ENCODE measurements at places on chromosomes 2 and 18.

- no peak for DNase-seq
These were observed 327.1 kb downstream of the ETAA1 start for GRCh38 chr2:67724261-67724660.

DNA sequence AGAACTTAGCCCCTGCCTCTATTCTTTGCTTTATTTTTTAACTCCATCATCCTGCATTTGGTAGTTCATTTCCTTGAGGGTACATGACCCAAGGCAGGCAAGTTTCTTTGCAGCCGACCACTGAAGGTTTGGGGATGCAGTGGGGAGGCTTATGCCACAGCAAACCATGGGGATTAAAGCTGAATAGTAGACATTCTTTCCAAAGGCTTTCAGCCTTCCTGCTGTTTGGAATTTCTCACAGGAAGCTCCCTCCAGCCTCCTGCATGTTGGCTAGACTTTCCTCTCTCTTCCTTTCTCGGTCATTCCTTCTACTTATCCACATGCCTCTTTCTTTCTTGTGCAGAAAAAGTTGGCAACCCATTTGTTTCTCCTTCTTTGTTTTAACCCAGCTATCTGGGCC, 77.3 kb downstream of the SOCS6 start:
- no peak for DNase-seq

- DNase-seq, result no peak
These were observed 207.5 kb downstream of the SEPTIN10 start for GRCh38 chr2:109406301-109406700.

GRCh38 chr2:140880573-140880972, 1250.2 kb downstream of the LRP1B start:
- no peak for DNase-seq

GRCh38 chr2:120783371-120783791, 47.7 kb downstream of the GLI2 start:
- no peak for DNase-seq

DNA sequence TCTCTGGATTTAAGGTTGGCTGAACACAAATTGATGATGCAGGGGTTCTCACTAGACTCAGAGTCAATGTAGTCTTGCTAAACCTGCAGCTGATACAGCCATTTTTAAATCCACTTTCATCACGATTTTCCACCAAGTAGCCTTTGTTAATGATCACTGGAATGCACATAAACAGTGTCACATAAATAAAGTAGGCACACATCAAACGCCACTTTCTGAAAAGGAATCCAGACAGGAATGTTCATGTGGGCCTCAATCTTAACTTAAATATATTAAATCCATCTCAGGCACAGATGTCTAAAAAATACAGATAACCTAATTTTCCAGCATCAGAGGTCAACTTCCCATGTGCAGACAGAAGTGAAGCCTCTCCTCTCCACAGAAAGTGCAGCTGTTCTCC, 58.3 kb downstream of the LAMA1 start:
- DNase-seq, result no peak

DNA sequence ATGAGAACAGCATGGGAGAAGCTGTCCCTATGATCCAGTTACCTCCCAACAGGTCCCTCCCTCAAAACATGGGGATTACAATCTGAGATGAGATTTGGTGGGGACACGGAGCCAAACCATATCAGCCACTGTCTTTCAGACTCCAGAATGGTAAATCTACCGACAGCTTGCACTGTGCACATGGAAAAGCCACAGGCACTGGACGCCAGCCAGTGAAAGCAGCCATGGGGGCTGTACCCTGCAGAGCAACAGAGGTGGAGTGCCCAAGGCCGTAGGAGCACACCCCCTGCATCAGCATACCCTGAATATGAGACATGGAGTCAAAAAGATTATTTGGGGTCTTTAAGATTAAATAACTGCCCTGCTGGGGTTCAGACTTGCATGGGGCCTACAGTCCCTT, 218.4 kb downstream of the PDE1A start:
- no peak for DNase-seq

- no peak for DNase-seq
These were observed 17.1 kb downstream of the GATA6 start for GRCh38 chr18:22186484-22186971.

DNA sequence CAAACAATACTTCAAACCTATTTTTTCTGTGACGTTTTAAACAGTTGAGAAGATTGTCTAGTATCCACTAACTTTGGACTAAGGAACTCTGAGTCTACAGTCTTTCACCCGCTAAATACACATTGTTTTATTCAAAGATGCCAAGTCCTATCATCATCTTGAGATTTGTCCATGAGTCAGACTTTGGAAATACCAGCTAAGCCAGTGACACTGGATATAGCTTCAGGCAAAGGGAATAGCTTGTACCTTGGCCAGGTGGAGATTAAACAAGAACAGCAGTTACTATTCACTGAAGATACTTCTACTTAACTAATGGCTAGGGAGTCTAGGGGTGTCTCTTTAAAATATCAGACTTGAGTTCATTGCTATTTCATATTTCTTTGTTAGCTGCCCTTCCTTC, 137.5 kb downstream of the COMMD1 start:
- no peak for DNase-seq

- no peak for DNase-seq
These were observed 53.1 kb downstream of the TMEM17 start for GRCh38 chr2:62452701-62453454.

DNA sequence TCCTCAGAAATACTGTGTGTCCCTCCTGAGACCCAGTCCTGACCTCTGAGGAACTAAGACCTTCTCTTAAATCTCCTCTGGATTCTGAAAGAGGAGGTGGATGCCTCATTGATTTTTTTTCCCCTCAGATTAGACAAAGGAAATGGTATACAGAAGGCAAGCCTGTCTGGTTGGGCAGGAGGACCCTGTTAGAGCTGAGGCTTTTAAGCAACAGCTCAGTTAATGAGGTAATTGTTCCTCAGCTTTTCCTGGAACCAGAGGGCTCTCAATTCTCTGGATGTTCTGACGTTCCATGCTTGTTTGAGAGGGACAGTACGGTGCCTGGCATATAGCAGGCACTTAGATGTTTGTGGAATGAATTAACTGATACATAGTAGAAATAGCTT, 61.7 kb upstream of the MCFD2 start:
- peak; percentile 29 for DNase-seq

- DNase-seq, result no peak
These were observed 132.9 kb downstream of the MYO5B start for GRCh38 chr18:50061876-50062517.

- DNase-seq, result no peak
These were observed 599.3 kb upstream of the ZEB2 start for GRCh38 chr2:145119225-145119624.

DNA sequence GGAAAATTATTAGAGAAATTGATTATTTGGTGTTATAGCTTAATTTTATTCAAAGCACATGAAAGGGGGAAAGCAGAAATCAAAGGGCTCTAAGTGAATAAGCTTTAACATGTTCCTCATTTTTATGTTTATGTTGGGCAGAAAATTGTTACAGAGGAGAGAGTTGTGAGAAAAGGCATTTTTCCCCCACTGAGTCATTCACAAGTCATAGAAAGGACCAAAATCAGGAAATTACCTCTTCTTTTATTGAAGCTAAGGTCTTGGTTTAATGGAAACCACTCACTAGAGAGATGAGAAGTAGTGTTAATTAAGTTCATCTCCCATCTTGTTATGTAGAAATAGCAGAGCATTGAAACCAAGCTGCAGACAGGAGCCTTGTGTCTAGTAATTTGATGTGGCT, 175.3 kb upstream of the THUMPD2 start:
- no peak for DNase-seq

DNA sequence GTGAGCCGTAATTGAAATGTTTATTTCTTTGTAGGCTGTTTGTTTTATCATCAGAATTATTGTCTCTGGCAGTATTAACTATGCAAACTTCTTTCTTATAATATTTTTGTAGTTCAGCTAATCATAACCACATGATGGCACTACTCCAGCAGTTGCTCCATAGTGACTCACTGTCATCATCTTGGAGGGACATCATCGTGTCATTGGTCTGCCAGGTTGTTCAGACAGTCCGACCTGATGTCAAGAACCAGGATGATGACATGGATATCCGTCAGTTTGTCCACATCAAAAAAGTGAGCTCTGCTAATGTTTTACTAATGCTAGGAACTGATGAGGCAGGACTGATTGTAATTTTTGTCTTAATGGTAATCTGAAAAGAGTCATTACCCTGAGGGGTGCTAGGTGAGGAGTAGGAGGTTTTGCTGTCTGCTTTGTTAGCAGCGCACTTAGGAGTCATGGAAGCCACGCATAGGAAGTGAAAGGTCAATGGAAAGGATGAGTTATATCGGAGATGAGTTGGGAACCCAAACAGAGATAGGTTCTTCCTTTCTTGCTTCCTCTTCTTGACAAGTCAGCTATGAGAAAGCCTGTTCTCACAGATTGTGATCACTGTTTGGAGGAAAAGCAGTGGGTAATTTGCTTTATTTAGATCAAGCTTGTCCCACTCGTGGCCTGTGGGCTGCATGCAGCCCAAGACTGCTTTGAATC, 49.2 kb downstream of the PIKFYVE start:
- peak; percentile 82 for DNase-seq

DNA sequence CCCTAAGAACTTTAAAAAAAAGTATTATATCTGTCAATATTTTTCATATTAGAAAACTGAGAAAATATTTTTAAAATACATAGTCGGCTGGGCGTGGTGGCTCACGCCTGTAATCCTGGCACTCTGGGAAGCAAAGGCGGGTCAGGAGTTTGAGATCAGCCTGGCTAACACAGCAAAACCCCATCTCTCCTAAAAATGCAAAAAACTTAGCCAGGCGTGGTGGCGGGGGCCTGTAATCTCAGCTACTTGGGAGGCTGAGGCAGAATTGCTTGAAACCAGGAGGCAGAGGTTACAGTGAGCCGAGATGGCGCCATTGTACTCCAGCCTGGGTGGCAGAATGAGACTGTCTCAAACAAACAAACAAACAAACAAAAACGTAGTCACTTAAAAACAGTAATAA, 5.1 kb upstream of the KCMF1 start:
- DNase-seq, result no peak

DNA sequence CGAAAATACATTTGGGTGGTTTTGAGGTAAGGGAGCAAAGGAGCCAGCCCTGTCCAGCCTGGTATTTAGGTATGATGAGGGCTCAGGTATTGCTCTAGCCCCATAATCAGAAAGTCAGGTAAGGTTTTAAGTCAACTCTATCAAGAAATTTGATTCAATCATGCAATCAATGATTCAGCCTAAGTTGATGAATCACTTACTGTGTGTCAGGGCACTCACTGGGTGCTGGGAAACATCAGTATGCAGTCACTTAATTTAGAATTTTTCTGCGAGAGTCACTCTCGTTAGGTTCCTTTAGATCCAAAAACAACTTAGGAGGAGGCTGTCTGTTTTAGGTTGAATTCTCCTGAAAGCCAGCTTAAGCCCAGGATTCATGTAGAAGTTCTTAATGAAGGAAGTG, 17.7 kb upstream of the SERPINB2 start:
- no peak for DNase-seq

GRCh38 chr2:104430359-104430740, 423.6 kb upstream of the POU3F3 start:
- no peak for DNase-seq

DNA sequence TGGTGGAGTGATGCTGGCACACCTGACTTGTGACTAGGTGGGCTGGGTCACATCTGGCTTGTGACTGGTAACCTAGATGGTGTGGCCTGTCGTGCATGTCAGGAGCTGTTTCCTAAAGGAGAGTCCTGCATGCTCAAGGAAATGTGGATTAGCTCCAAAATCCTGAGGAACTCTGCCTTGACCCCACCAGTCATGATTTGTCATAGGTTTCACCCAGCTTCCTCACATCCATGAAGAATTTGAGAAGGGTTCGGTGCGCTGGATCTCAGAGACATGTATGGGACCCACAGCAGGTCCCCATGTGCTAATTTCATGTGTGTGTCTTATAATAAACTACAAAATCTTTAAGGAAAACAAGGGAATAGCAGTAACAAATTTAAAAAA, 107.2 kb downstream of the COL6A3 start:
- no peak for DNase-seq

- no peak for DNase-seq
These were observed 369.0 kb downstream of the EPHA4 start for GRCh38 chr2:221203125-221203524.

DNA sequence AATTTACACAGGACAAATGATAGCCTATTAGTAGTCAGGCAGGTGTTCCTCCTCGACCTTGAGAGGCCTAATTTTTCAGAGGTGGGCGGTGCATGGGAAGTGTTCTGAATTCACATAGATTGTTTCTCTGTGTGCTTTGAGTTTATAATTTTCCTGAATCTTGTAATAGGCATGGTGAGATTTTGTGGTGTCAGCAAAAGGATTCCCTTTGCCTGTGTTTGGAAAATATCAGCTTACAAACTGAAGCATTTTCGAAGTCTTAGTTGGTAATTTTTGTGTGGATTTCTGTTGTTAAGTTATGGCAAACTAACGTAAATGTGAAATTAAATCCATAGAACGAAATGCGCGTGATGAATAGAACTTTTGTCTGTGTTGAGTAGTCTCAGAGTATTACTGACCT, 194.0 kb upstream of the RBMS1 start:
- no peak for DNase-seq

GRCh38 chr2:112026509-112026908, 28.6 kb upstream of the TMEM87B start:
- DNase-seq, result no peak

- no peak for DNase-seq
These were observed 124.4 kb upstream of the PXDN start for GRCh38 chr2:1868683-1869141.

- no peak for DNase-seq
These were observed 689.8 kb downstream of the MBD2 start for GRCh38 chr18:53534695-53535094.

GRCh38 chr2:83006961-83007360, 1452.1 kb downstream of the SUCLG1 start:
- DNase-seq, result no peak

- DNase-seq, result no peak
These were observed 178.8 kb downstream of the RPRM start for GRCh38 chr2:153299809-153300208.

DNA sequence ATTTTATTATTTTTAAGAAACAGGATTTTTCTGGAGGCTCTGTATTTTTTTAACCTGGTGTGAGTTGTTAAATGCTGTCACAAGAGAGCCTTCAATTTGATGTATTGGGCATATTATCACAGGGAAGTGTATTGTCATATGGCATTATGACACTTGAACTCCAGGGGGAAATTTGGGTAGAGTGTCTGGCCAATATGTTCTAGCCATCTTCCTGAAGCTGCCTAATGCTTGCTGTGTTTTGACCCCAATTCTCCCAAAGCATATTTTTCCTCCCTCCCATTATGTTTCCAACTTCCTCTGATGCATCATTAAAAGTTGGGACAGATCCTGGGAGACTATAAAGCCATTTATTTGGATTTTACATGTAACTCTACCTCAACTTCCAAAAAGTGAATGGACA, 214.1 kb upstream of the SESTD1 start:
- DNase-seq, result no peak

GRCh38 chr2:152541712-152542111, 175.5 kb downstream of the PRPF40A start:
- DNase-seq, result no peak

GRCh38 chr2:65019010-65019409, 29.8 kb downstream of the SLC1A4 start:
- DNase-seq, result no peak

- no peak for DNase-seq
These were observed 19.1 kb downstream of the RAMP1 start for GRCh38 chr2:237878321-237879057.

GRCh38 chr2:9398881-9399780, 24.2 kb downstream of the ITGB1BP1 start:
- DNase-seq, result no peak

GRCh38 chr2:99607861-99608491, 118.2 kb upstream of the REV1 start:
- DNase-seq, result no peak

All from inflammatory macrophage (primary cell).